RPMI8226 (cell line): ENCODE measurements at places on chromosomes 7 and 10.

DNA sequence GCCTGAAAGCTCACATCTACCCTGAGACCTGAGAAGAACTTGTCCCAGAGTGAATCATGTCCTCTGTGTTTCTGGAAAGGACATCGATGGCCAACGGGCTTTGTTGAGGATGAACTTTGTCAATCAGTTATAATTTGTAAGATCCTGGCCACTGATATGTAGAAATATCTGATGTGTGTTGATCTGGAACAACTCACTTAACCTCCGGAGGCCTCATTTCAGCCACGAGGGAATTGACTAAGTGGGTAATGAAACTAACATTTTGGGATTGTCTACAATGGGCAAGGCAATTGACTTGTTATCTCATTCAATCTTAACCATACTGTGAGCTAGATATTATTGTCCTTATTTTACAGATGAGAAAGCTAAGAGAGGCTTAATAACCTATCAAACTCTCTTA, 468.1 kb upstream of the NRP1 start:
- DNase-seq: no peak

DNA sequence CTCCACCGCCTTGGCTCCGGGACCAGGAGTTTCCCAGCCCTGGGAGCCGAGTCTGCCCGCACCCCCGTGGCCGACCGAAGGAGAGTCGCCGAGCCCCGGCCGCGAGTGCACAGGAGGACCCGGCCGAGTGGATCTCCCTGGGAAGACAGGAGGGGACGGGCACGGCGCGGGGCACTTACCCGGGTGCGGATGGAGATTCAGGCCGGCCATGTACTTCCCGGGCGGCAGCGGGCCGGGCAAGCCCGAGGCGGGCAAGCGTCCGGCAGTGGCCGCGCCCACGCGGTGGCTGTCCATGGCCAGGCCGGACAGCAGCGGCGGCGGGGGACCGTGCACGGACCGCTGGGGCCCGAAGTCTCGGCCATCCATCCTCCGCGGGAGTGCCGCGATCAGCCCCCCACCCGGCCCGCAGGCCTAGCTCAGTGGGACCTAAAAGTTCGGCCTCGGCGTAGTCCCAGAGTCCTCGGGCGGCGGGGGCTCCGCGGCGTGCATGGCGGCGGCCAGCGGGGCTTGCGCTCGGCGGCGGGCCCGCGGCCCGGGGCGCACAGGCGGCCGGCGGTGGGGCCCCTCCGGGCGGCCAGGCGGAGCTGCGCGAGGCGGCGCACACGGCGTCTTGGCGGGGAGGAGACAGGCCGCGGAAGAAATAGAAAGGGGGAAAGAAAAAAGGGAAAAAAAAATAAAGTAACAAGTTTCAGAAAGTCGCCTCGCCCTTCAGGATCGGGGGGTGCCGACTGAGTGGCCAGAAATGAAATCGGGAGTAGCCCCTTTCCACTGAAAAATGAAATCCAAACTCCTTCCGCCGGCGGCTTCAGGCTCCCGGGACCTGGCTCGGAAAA, 2.5 kb downstream of the TNRC18 start:
- DNase-seq: peak; percentile 40

- no peak for DNase-seq
Observed at GRCh38 chr10:62175251-62175650, 93.4 kb downstream of the RTKN2 start.

GRCh38 chr7:134212576-134213546, 85.7 kb downstream of the LRGUK start:
- no peak for DNase-seq

- no peak for DNase-seq
Observed at GRCh38 chr10:17453373-17454091, 863 bp downstream of the ST8SIA6 start.

GRCh38 chr7:132757783-132758182, 181.5 kb upstream of the PLXNA4 start:
- DNase-seq: no peak
